ENCODE measurements at places on chromosomes 2 and 18.

DNA sequence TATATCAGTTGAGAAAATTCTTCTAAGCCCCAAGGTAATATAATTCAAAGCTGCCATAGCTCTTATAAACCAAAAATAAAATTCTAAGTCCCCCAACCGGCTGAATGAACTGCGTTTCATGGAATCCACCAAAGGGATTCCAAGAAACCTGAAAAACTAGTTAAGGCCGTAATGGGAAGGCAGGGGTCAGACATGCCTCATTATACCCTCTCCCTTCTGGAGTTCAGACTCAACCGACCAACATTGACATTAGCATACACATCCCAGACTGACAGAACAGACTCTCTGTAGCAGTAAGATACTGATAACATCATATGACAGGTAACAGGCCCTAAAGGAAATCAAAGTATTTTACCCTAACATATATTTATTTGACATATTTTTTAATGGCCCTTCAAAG lies 31.4 kb upstream of the PHLPP1 start:
- H3K27me3 ChIP-seq: no peaks in the 10 kb centered on the region
- DNase-seq: no peak
- no peaks in the 10 kb centered on the region for H3K4me1 ChIP-seq
- no peak overlapping the region for H3K27ac ChIP-seq
- no peak overlapping the region for H3K4me3 ChIP-seq
- H3K36me3 ChIP-seq: no peaks in the 10 kb centered on the region

DNA sequence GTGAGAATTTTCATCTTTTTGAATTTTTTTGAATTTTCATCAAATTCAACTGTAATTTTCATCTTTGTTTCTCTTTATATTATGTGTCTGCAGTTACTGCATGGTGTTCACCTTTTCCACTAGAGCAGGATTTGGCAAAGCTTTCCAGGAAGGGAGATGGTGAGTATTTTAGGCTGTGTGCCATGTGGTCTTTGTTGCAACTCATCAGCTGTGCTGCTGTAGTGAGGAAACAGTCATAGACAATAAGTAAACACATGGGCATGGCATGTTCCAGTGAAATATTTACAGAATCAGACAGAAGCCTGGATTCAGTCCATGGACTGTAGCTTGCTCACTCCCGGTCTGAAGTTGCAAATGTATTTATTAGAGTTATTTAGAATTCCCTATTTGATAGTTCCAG lies 120.4 kb downstream of the DCDC2C start:
- DNase-seq: peak; percentile 84
- H3K27me3 ChIP-seq: no peaks in the 10 kb centered on the region
- no peak overlapping the region for H3K27ac ChIP-seq
- no peak overlapping the region for H3K4me3 ChIP-seq
- no peaks in the 10 kb centered on the region for H3K36me3 ChIP-seq

DNA sequence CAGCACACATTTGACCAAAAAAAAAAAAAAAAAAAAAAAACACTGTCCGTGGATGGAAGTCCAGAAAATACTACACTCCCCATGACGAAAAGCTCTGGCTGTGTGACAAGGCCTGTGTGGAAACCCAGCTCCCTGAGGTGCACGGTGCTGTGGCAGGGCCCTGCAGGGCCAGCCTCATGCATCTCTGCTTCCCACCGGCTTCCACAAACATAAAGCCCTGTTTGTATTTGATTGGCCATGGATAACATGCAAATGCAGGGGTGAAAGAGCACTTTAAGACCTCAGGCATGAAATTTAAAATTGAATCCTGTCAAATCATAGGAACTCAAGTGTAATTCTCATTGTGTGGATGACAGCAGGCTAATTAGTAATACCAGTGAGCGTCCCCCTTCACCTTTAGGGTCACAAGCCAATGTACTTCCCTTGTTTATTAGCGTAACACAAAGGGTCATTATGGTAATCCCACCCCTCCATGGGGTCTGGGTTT lies 757.2 kb downstream of the GALR1 start:
- H3K4me1 ChIP-seq: no peaks in the 10 kb centered on the region
- DNase-seq: no peak
- no peaks in the 10 kb centered on the region for H3K36me3 ChIP-seq
- no peak overlapping the region for H3K4me3 ChIP-seq

DNA sequence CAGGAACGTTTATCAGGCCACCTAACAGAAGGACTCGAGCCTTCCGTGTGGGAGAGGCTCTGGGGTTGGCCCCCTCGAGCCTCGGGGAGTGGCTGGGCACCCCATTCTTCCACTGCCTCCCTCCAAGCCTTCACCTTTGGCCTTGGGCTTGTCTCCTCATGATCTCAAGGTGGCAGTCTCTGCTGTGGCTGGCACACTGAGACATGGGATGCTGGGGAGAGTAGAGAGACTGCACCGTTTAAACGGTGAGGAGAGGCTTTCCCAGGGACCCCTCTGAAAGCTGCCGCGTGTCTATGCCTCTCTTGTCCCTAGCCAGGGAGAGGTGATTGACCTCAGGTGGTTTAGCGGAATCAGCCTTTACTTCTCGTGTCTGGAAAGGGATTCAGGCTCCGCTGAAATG lies 71.0 kb downstream of the DCDC2C start:
- no peaks in the 10 kb centered on the region for H3K4me1 ChIP-seq
- no peaks in the 10 kb centered on the region for H3K27me3 ChIP-seq
- H3K36me3 ChIP-seq: no peaks in the 10 kb centered on the region
- no peak for DNase-seq
- H3K27ac ChIP-seq: no peak overlapping the region

All from prostate gland (tissue), 2 donors.